ENCODE measurements at places on chromosomes 3 and 15.

DNA sequence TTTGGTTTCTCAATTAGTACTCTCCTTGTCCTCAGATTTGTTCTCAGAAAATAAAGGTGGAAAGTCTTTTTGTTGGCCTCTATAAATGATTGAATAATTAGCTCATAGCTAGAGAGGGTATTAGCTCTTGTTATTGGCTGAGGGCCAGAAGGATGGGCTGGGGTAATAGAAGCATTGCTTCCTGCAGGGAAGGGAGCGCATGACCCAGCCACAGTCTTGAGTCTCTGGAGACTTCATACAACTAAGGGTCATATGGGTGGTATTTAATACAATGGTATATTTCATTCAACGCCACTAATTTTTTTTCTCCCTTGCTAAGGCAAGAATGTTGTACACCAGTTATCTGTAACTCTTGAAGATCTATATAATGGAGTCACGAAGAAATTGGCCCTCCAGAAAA, 8.4 kb downstream of the DNAJA4 start:
- no peak for DNase-seq

- DNase-seq, result no peak
Measured at GRCh38 chr15:70217226-70218160, 119.8 kb upstream of the TLE3 start.

DNA sequence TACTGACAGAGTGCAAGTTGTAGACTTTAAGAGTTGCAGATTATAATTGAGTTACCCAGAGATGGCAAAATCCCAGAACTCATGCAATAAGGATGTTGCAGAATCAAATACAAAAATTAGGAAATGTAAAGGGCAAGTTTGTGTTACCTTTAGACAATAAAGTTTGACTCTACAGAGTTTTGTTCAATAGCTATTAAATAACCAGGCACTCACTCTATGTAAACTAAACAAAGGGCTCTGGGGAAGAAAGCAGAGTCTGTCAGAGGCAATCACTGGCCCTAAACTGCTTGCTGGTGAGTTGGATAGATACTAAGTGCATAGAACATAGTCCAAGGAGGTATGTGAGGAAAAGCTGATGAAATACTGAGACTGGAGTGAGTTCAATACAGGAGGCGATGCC, 40.0 kb upstream of the PLCL2 start:
- no peak for DNase-seq

DNA sequence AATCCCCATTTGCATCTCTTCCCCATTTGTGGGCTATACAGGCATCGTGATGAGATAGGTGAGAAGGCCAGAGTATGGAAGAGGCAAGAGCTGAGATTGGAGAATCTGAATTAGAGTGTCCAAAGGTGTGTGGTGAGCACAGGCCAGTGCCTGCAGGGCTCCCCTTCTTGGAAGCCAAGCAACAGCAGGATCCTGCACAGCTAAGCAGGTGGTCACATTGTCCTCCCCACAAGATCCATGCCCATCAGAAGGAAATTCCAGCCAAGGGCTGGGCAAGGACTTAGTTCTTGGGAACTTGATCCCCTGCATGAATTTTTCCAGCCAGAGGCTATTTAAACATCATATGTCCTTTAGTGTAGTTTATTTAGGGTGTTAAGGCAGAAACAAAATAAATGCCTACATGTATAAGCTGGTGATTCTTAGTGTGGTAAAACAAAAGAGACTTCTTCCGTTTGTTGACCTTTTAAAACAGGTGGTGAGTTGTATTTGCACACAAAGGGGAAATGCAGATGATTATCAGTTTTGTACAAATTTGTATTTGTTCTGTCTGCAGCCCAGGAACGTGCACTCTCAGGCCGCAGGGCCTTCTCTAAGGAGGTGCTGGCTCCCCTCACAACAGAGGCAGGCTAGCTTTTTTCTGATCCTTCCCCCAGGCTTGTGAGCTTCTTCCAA, 110.2 kb downstream of the PLCL2 start:
- DNase-seq, result no peak

DNA sequence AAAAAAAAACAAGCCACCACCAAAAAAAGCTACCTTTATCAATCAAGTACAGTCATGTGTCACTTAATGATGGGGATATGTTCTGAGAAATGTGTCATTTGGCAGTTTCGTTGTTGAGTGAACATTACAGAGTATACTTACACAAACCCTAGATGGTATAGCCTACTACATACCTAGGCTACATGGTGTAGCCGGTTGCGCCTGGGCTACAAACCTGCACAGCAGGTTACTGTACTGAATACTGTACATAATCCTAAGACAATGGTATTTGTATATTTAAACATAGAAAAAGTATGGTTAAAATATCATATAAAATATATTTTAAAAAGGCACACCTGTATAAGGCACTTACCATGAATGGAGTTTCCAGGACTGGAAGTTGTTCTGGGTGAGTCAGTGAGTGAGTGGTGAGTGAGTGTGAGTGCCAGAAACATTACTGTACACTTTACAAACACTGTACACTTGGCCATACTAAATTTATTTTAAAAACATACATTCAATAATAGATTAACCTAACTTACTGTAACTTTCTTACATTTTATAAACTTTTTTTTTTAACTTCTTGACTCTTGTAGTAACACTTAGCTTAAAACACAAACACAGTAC, 25.9 kb upstream of the JMJD7 start:
- DNase-seq, result no peak

GRCh38 chr3:64871834-64872249, 184.0 kb upstream of the ADAMTS9 start:
- DNase-seq, result no peak

- DNase-seq, result no peak
Measured at GRCh38 chr3:126666658-126667528, 12.0 kb upstream of the TXNRD3 start.

- DNase-seq, result no peak
Measured at GRCh38 chr15:33768670-33769190, 199.6 kb upstream of the CHRM5 start.

DNA sequence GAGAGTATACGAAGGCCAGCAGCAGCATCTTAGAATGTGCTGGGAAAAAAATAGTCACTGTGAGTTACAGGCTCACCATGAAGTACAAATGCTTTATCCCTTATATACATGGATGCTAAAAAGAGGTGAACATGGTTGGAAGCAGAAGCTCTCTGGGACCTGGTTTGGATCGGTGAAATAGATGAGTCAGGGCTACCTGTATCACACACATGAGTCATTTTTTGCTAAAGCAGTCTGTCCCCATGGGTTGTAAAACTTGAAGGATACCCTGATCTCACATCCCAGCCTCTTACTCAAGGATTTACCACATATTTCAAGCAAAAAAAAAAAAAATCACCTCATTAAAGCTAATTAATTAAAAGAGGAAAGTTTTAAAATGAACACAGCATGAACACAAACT, 6.9 kb upstream of the SERPINI2 start:
- DNase-seq, result no peak

DNA sequence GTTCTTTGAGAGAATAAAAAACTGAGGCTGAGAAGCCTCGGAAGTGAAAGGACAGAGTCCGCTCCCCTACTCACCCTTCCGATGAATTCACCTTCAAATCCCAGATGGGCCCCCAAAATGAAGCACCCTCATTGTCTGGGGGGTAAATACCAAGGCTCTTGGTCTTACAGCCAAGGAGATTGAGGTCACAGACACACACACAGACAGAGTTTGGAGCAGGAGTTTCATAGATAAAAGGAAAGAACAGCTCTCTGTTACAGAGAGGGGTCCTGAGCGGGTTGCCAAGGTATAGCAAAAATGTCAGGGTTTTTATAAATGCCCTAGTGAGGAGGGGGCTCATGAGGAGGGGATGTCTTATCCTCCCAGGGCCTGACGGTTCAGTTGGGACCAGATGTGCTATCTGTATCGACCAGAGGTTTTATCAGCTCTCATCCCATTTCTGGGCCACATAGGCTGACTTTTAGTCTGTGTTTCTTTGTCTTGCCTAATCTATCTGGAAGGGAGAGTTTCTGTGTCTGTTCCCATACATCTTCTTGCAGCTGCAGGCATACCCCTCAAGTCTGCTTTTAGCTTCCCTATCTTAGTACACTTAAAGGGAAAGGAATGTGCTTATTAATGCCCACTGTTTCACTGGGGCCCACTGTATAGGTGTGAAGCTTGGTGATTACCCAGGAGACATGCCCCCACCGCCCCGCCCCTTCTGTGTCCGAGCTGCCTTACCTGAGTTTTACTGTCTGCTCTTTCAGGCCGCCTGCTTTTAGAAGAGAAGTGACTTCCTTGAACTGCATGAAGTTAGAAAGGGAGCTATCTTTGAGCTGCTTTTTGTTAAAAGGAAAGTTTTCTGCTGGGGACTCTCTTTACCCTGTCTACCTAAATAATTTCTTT, 66.8 kb upstream of the ATP11B start:
- no peak for DNase-seq

DNA sequence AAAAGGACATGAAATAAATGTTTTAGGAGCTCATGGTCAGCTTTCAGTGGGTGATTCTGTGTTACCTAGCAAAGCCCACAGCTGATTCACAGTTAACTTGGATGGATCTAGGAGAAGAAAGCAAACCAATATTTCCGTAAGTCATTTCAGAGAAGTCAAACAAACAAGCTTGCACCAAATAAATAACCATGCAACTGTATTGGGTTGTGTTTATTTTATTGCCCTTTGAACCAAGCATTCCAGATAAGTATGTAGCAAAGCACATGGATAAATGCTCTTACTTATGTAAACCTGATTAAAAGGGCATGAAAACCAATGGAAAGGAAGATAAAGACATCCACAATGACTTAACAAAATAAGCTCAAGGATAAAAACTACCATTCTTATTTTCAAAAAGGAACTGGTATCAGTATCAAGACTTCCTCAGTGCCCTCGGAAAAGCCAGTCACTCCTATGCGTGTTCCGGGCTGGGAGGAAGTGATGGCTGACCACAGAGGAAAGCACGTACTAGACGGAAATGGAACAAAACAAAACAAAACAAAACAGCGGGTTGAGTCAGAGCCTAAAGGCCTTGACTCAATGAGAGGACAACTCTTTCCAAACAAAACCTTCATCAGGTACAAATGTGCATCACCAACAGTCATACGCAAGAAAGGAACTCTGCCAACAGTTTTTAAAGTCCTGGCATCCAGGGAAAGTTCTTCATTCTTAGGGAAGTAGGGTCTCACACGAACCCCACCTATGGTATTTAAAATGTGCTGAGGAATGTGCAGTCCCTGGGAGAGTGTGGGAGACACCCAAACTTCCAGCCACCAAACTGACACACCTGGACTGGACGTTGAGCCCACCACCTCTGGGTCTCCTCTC, 103.3 kb downstream of the SNRK start:
- DNase-seq, result peak; percentile 58

GRCh38 chr3:172293093-172293492, 155.2 kb downstream of the GHSR start:
- DNase-seq, result no peak

DNA sequence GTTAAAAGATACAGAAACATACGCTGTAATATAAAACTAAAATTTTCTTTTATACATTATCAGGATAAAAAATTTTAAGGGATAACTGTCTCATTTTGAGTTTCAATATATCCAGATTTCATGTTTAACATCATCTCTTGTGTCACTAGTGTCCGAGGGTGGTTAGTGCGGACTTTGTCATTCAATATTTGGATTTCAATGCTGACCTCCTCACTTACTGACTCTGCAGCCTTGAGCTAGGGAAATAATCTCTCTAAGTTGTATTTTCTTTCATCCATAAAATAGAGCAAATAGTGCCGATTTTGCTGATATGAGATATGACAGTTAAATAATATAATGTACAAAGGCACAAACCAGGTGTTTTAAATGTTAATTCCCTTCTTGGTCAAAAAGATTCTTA, 203.2 kb downstream of the CPNE4 start:
- DNase-seq, result no peak

DNA sequence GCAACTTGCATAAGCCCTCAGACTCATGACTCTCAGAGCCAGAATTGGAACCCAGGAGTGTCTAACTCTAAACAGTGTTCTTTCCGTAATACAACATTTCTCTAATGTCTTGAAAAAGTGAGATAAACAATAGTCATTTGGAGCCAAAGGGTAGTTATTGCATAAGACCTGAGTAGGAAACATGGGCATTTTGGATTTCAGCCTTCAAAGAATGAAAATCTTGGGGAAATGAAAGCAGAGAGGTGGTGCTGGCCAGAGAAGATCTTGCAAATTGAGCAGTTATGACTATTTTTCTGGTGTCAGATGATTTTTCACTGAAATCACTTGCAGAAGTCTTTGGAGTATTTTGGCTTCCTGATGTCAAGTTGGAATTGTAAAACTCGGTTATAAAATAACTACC, 379.4 kb downstream of the DIPK2A start:
- no peak for DNase-seq

DNA sequence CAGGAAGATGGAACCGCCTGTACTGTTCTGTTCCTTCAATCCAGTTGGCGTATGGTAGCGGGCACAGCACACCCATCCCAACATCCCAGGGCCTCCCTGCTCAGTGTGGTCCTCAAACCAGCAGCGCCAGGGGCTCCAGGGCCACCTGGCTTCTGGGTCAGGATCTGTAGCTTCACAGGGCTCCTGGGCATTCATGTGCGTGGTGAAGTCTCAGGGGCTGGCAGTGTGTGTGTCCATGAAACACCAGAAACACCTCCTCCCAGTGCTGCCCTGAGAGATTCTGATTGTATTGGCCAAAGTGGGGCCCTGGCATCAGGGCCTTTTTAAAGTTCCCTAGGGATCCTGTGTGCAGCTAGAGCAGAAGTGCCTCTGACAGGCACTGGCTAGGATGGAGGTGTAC, 42.1 kb downstream of the ABTB1 start:
- DNase-seq, result no peak

DNA sequence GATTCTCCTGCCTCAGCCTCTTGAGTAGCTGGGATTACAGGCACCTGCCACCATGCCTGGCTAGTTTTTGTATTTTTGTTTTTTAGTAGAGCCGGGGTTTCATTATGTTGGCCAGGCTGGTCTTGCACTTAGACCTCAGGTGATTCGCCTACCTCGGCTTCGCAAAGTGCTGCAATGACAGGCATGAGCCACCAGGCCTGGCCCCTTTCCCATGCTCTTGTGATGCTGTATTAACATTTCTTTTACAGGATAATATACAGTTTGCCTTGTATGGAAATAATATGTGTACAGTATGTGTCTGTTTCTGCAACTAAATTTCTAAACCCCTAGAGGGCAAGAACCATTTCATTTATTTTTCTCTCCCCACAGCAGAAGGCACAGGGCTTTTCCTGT, 37.8 kb downstream of the SCG5 start:
- DNase-seq, result no peak

DNA sequence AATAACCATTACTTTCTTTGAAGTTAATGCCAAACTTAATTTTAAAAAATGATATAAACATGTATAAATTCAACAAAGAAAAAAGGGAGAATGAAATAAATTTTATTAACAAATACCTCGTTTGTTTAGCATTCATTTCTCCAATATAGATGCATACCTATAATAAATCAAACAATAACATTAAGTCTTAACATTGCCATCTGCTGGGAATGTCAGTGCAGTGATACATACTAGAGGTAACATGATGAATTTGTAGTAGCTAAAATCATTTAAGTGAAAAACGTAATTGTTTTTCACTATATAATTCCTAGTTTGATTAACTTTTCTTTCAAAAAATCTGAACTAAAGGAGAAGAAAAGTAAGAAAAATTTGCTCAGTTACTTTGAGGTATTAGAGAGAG, 340.2 kb upstream of the CBLB start:
- DNase-seq, result no peak
